Left cardiac atrium (tissue), 4 donors: ENCODE measurements at places on chromosomes 6 and 20. TPM values are rescaled to one million over a fixed set of nuclear protein-coding genes. Genes with fewer than 3 reads are reported as not detected.

GRCh38 chr20:1341561-1342265, 12.8 kb upstream of the SDCBP2 start:
- DNase-seq = no peak

The CTCFL gene
- total RNA-seq = not detected

The FAM83D gene
- total RNA-seq = 0.42 TPM

- no peak for DNase-seq
Measured at GRCh38 chr6:84836366-84836765, 72.0 kb upstream of the TBX18 start.

GRCh38 chr20:35823937-35824336, 52.1 kb downstream of the PHF20 start:
- DNase-seq = no peak

GRCh38 chr6:16600701-16601100, 160.6 kb downstream of the ATXN1 start:
- DNase-seq = no peak

- no peak for DNase-seq
Measured at GRCh38 chr6:35611240-35611639, 77.5 kb downstream of the FKBP5 start.

GRCh38 chr20:38108986-38109541, 56.0 kb downstream of the TGM2 start:
- DNase-seq = peak; percentile 71

The SLC32A1 gene
- total RNA-seq = not detected

The MED23 gene
- 15.1 TPM for total RNA-seq

The PACRG gene
- 3.2 TPM for total RNA-seq

GRCh38 chr6:128057946-128058345, 157.1 kb upstream of the THEMIS start:
- DNase-seq = no peak

DNA sequence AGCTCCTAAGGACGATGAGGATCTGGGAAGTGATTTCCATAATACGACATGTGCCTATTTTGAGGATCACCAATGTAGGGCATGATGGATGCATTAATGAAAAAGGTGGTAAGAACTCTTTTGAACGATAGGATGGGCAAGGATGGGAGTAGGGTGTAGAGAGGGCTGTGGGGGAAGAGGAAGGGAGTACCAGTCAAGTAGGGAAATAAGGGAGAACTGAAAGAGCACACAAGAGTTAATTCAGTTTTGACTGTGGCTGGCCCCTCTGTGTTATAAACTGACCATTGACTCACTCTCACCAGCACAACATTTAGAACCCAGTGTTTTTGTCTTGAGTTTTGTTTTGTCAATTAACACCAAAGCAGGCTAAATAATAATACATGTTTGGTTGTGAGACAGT, 33.0 kb downstream of the SLC35D3 start:
- no peak for DNase-seq

The GLP1R gene
- 4.3 TPM for total RNA-seq

DNA sequence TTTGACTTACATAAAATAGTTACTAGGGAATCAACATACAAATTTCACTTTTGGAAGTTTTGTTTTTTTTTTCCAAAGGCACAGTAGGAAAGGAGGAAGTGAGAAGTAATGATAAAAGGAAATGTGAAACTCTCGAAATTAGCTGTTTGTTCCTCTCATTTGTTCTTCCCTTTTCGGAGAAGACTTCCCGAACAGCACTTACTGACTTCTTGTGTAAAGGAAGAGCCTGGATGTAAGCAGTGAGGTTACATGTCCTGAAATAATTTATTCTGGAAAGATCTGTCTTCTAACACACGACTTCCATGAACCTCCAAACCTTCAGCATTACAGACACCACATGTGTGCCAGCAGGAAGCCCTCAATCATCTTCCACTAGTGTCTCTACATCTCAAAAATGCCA, 59.1 kb downstream of the KIF16B start:
- no peak for DNase-seq

DNA sequence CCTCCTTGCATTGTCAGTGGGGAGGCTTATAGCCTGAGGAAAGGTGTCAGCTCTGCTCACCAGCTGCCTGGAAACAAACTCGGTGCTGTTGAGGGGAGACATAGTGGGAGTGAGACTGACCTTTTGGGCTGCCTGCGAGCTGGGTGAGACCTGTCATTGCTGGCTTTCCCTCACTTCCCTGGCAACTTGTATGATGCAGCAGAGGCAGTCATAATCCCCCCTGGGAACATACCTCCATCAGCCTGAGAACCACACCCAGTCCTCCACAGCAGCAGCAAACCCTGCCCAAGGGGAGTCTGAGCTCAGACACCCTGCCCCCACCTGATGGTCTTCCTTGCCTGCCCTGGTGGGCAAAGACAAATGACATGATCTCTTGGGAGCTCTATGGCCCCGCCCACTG, 521.2 kb upstream of the IMPG1 start:
- no peak for DNase-seq

The GUCA1A gene
- total RNA-seq = not detected

DNA sequence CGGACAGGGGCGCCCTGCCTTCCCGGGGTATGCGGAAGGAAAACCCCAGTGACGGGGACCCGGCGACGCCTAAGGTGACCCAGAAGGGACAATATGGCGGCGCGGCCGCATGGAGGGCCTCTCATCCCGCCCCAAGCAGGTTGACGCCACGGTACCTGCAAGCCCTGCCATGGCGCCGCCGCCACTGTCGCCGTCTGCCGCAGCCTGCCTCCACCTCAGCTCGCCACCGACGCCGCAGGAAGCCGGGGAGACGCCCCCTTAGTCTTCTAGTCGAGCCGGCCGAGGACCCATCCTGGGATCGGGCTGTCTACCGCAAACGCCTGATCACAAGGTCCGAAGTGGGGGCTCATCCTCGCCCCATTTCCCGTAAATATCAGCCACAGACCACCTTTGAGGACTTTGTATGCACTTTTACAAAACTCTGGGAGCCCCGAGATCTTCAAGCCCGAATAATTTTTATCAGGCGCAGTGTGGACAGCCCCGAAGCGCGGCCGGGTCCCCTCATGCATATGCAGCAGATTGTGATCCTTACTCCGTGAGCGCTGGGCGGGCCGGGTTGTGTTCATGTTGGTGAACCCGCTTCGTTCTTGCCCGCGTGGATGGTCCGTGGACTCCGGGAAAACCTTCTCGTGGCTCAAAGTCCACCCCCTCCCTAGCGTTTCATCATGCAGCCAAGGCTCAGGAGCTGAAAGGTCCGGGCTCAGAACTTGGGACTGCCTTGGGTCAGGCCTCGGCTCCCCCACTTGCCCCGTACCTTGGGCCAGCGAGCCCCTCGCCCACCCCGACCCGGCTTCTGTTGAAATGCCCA, at the start of gene BLCAP:
TSS of gene BLCAP (minus strand) at position 239 of the 808 bp plus-strand sequence. CDS start 8,702 bp downstream, outside the sequence.
- DNase-seq = peak; percentile 93

DNA sequence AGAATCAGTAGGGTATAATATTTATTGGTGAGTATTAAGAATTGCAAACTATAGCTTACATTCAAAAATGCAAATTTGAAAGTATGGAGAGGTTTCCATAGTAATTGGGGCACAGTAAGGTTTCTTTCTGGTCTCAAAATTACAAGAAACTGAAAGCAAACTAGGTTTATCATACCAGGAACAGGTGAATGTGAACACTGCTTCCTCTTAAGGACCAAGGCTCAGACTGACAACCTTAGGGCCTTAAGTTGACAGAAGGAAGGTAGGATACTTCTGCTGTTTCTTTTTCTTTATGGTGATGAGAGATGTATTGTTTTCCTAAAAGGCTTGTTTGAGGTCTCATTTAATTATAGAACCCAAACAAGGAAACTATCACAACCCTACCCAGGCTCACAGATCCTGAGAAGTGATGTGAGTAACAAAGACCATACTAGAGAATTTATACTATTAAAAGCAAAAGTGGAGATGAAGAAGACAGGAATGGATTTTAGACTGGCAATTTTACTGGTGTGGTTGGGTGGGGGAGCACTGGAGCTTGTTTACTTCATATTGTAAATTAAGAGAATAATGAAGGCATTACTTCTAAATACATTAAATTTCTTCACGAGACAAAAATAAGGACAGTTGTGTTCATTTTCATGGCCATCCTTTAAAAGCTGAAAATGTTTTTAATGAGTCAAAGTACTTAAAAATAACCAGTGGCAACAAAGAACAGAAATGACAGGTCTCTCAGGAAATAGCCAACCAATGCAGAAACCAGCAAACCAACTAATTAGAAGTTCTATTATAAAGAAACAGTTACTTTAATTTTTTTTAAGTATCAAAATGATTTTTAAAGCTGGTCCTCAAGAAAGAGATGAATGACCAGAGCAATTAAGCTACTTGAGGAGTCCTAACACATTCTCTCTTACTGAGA, 21.3 kb downstream of the STAU1 start:
- no peak for DNase-seq

The PTGIS gene
- 45.2 TPM for total RNA-seq
